Mesendoderm (in vitro differentiated cells): ENCODE measurements at places on chromosomes 3 and 15.

DNA sequence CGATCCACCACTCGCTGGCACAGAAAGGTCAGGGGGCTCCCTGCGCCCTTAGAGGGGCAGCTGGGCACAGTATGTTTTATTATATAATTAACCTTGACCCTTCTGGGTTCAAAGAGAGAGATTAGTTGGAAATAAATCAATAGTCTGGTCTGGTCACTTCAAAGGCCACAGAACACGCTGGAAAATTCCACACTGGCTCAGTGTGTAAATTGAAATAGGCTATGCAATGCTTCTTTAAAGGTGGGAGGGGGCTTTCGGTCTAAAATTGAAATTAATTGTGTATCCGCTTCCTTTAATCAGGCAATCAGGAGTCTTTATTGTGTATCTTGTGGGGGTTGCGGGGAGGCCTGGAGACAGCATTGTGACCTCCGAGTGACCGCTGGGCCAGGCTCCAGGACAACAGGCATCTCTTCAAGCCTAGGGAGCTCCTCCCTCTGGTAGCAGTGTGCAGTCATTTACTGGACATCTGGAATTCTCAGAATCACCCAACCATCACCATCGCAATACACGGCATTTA is 8.0 kb downstream of the RNU5B-1 start:
- DNase-seq: no peak

DNA sequence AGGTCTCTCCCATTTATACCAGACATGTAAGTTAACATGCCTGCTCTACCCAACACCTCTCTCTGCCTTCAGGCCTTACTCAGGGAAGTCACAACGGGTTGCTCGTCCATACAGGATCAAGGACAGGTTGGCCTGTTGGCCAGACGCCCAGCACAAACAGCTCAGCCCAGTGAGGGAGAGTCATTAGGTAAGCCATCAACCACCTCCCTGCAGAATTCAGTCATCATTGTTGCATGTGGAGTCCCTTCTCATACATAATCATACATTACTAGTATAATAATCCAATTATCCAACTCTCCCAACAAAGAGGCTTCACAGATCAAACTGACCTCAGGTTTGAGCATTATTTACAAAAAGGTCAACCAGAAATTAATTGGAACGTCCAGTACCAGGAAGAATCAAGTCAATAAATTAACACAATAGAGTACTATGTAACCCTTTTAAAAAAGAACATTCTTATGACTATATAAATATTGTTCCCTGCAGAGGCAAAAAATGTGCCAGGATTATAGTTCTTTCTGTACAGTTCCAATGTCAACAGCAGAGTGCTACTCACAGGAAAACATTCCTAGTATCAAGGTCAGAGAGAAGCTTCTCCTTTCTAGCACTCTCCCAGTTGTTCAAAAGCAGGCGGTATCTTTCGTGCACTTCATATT is 33.2 kb downstream of the HOMER2 start:
- no peak for DNase-seq

GRCh38 chr3:126322181-126322967 is 34.8 kb downstream of the KLF15 start:
- no peak for DNase-seq

GRCh38 chr3:71076361-71077002 is 507.0 kb downstream of the FOXP1 start:
- DNase-seq: no peak

GRCh38 chr15:90099868-90100831 is 2.1 kb downstream of the IDH2 start:
- no peak for DNase-seq

GRCh38 chr15:62966294-62967078 is 76.1 kb upstream of the TPM1 start:
- no peak for DNase-seq
